GM10248 (cell line): ENCODE measurements at places on chromosomes 3 and 15.

- DNase-seq = no peak
These were observed 702.9 kb upstream of the NAALADL2 start for GRCh38 chr3:174156200-174156599.

GRCh38 chr3:116348216-116348615 is 97.1 kb downstream of the LSAMP start:
- DNase-seq = no peak

DNA sequence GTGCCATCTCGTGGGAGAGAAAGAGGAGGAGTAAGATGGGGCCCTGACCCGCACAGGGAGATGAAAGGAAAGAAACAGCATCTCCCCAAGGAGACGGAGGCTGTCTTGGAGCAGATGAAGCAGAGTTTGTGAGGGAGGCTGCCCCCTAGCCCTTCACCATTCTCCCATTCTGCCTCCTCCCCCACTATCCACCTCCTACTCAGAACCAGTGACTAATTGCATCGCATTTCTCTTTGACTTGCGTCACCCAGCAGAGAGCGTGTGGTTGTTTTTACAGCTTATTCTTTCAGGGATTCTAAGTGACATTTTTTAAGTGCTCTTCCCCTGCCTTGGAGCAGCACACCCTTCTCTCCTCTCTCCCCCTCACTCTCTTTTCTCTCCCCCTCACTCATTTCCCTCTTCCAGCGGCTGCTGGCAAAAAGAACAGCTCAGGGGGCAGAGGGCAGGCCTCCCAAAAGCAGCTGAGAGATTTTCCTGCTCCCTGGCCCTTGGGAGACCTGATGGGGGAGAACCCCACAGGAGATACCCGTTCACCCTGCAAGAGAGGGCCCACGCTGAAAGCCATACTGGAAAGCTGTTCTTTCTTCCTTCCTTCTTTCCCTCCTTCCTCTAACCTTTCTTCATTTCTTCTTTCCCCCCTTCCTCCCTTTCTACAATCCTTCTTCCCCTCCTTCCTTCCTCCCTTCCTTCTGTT is 91.8 kb downstream of the MRPL46 start:
- no peak for DNase-seq

DNA sequence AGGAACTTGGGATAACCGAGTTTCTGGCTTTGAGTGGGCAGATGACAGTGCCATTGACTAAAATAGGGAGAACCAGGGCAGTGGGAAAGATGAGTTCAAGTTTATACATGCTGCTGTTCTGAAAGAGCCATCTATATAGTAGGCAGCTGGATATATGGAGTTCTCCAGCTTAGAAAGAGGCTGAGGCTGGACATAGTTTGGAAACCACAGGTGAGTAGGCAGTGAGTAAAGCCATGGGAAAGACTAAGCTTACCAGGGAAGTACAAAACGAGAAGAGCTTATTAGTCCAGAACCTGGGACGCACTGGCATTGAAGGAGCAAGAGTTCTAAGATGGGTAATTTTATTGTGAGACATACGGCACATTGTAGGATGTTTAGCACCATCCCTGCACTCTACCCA is 54.2 kb downstream of the MSL2 start:
- no peak for DNase-seq

GRCh38 chr3:134406331-134407238 is 32.3 kb upstream of the AMOTL2 start:
- DNase-seq = no peak

DNA sequence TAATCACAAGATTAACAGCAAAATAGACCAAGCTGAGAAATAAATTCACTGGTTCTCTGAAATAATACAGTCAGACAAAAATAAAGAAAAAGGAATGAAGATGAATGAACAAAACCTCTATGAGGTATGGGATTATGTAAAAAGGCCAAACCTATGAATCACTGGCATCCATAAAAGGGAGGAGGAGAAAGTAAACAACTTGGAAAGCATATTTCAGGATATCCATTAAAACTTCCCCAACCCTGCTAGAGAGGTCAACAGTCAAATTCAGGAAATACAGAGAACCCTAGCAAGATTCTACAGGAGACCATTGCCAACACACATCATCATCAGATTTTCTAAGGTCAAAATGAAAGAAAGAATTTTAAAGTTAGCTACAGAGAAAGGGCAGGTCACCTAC is 649.7 kb upstream of the CBLB start:
- DNase-seq = no peak

- DNase-seq = no peak
These were observed 60.5 kb upstream of the DPH6 start for GRCh38 chr15:35606450-35606779.

DNA sequence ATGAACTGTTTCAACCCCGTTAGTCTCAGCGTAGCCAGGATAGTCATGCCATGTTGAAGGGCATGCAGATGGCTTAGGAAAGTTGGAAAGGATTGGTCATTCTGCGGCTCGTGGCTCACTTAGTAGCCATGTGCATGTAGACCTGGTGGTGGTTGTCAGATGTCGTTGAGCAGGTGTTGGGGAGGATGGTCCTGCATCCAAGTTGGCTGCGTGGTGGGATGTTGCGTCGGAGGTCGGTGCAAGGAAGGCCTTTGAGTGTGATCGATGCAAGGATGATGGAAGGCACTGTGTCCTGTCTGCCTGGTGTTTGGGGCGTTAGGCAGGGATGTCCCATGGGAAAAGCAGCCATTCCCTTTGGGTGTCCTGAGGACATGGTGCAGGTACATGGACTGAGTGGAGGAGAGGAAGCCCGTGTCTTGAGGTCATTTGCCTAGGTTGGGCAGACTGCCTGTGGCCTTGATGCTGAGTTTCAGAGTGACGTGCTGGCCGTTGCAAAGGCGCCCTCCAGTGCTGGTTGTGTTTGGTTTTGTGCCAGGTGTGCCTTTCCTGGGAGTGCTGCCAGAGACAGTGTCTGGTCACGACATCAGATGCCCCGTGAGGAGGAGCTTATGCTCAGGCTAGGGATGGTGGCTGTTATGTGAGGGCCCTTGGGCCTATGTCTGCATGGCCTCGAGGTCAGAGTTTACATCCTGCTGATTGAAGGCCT is 103.4 kb downstream of the SNRPN start:
- DNase-seq = no peak

- no peak for DNase-seq
These were observed 48.9 kb upstream of the ATP10A start for GRCh38 chr15:25912035-25912434.

- no peak for DNase-seq
These were observed 713.5 kb downstream of the GRM7 start for GRCh38 chr3:7574435-7574834.

- DNase-seq = peak; percentile 12
These were observed 420.7 kb downstream of the ZNF385D start for GRCh38 chr3:21330293-21330692.

- no peak for DNase-seq
These were observed 1.1 kb upstream of the CYFIP1 start for GRCh38 chr15:22981051-22981840.

GRCh38 chr3:123755085-123755484 is 129.0 kb downstream of the MYLK start:
- DNase-seq = no peak

- DNase-seq = no peak
These were observed 10.5 kb downstream of the CAPN7 start for GRCh38 chr3:15216501-15216900.

DNA sequence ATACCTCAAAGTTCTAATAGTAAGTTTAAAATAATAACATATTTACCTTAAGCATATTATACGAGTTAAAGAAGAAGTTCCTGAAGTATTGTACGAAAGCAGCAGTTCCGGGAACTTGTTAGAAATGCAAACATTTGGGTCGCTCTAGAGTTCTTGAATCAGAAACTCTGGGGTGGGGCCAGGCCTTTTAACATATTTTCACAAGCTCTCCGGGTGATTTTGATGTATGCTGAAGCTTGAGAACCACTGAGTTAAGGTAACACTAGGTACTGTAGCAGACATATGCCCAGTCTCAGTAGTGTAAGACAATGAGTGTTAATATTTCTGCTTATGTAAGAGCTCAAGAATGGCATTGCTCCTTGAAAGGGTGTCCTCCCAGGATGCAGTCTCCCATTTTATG is 461.1 kb downstream of the C3orf38 start:
- no peak for DNase-seq

DNA sequence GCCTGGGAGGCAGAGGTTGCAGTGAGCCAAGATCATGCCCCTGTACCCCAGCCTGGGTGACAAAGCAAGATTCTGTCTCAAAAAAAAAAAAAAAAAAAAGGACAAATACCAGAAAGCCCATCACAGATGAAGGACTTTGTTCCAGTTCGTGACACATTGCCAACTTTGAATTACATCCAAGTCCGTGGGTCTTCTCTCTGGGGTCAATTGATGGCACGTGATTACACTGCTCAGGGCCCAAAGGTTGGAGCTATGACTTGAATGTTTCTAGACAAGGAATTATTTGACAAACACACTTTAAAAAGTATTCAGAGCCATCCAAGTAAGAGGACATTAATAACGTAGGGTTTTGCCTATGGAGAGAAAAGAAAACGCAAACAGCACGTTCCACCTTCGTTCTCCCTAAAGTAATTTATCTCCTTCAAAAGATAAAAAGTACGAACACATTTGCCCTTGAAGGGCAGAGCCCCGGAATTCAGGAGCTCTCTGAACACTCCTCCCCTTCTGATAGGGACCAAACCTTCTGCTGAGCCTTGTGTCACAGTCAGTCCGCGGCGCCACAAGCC is 31.3 kb upstream of the ST3GAL6 start:
- DNase-seq = peak; percentile 64

DNA sequence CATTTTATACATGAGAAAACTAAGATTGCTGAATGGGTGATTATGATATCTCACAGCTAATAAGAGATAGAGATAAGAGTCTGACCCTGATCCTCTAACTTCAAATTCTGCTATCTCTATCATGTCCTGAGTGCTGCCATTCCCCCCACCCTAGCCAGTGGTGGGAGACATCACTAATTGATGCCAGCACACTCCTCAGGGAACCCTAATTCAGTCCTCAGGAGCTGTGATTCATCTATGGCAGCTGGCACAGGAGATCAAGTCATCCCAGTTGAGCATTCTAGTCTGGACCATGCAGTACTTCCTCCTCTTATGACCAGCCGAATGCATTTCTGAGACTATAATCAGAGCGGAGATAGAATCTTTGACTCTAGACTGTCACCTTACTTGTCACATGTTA is 71.9 kb downstream of the SYNM start:
- no peak for DNase-seq

DNA sequence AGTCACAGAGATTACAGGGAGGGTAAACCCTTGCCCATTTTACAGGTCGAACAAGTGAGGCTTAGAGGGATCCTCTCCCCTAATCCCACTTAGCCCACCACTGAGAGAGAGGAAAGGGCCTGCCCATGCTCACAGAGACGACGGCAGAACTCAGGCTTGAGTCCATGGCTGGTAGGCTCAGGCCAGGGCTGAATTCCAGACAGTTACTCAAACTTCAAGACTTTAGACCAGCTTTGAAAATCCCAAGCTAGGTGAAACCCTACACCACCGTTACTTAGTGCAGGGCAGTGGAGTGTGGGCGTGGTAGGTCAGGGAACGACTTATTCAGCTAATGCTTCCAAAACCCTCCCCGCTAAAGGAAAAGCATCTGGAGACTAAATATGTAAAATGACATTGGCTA is 16.4 kb downstream of the GRIP2 start:
- DNase-seq = no peak

DNA sequence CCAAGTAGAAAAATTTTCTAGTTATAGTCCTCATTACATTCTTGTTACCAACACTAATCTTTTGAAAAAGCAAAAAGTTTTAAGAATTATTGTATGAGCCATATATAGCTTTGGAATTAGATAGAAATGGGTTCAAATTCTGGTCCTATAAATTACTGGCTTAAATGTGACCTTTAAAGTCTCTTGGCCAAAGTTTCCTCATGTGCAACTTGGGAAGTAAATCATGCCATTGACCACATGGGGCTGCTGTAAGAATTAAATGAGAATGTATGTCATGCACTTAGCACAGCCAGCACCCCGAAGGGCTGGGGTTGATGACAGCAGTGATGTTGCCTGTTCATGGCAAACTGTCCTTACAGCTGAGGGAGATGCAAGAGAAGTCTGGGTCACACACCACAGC is 108.3 kb downstream of the TOP2B start:
- no peak for DNase-seq

- DNase-seq = no peak
These were observed 691 bp upstream of the FSIP1 start for GRCh38 chr15:39783244-39783820.

DNA sequence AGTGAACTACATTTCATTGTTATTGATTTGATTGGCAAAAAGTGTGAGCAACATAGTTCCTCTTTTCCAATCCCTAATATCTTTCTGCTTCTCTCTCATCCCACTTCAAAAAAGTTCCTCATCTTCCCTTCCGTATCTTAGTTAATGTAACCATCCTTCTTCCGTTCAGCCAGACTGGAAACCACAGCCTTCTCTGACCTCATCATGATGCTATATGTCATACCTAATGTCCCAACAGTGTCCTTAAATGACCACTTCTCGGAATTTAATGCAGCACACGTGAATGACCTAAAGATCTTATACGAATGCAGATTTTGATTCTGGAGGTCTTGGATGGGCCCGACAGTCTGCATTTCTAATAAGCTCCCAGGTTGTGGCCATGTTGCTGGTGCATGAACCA is 320.3 kb upstream of the SATB1 start:
- DNase-seq = no peak

DNA sequence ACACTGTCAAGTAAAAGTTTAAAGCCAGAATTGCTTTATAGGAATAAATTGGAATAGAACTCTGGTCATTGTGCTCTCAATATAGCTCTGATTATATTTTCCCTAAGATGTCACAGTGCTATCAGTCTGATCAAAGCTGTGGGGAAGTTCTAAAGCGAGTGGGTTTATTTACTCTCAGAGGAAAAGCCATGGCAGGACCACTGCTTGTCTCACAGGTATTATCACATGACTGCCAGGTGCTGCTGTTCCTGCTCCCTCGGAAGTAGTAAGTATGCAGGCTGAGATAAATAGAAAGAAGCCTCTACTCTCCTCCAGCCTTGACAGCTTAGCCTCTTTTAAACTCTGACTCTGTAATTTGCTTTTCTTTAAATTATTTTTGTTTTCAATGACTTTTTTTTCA is 49.1 kb upstream of the UTS2B start:
- no peak for DNase-seq

DNA sequence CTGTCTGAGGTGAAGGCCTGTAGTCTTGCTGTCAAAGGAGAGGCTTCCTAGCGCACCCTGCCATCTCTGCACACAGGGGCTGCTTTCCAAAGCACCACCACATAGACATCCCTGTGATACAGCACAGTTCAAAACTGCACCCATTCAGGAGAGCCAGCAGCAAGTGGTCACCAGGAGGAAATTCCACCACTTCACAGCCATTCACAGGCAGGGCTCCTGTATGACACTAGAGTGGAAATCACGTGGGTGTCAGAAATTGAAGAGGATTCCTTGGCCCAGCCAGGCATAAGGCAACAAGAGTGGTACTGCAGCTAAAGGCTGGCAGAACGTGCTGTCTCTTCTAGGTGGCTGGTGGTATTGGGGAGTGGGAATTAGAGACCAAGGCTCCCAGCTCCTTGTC is 102.8 kb downstream of the RFTN1 start:
- DNase-seq = no peak
